ENCODE measurements at places on chromosomes 7 and 10.

GRCh38 chr7:260441-261281, 29.3 kb upstream of the FOXL3 start:
- no peak for DNase-seq

DNA sequence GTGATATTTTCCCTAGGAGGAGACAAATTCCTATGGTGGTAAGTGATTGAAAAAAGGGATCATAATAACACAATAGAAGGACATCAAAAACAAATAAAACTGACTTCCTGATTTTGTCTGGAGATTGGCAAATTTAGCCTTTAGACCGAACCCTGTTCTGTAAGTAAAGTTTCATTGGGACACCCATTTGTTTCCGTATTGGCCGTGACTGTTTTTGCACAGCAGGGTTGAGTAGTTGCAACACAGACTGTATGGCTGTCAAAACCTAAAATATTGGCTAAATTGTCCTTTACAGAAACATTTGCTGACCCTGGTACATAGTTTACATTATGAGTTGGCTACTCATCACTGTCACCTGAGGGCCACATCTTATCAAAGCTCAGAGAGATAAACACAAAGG, 168.6 kb downstream of the PRKCQ start:
- DNase-seq: no peak

DNA sequence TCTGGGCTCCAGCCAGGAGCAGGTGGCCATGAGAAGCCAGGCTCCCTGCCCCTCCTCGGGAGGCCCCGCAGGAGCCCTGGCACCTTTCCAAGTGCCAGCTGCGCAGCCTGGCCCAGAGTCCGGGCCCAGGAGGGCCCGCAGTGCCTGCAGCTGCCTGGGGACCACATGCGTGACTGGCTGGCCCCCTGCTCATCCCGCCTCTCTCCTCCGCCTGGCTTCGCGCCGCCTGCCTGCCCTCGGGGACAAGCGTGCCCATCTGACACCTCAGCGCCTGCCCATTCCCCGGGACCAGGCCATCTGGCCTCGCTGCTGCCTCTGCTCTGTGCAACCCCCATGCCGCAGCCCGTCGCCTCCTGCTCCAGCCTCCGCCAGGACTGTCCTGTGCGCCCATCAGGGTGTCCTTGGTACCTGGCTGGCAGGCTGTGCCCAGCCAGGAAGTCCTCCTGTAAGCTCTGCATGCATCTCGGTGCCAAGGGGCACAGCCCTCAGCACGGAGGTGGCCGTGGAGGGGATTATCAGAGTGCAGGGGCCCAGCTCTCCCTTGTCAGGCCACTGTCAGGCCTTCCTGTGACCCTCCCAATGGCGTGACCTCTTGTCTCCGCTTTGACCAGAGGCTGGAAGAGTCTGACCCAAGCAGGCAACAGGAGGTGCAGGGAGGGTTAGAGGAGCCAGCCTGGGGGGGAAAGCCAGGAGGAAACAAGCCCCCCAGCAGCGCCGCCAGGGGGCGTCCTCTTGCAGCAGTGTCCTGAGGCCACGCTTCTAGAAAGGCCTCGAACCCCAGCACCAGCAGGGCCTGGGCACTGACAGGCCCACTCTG, 50.5 kb downstream of the TMEM209 start:
- DNase-seq: no peak

- DNase-seq: no peak
Measured at GRCh38 chr10:115909962-115910731, 362.9 kb downstream of the GFRA1 start.

DNA sequence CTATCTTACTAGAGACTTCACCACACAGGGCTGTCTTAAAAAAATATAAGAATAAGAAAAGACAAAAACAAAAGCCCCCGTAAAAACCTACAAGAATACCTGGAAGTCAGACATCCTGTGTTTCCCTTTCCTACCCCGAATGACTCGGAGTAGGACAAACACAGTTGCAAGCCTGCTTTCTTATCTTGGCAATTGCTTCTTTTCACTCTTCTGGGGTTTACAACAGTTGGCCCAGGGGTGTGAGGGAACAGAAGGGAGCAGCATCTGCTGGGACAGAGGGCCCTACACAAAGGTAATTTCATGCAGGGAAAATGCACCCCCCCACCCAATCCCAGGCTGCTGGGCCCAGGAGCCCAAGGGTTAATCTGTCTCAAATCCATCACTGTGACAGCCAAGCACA, 220.6 kb downstream of the ARHGAP12 start:
- no peak for DNase-seq

- no peak for DNase-seq
Measured at GRCh38 chr10:12631787-12632562, 282.6 kb downstream of the CAMK1D start.

- no peak for DNase-seq
Measured at GRCh38 chr10:102096449-102096848, 23.7 kb downstream of the LDB1 start.

- peak; percentile 73 for DNase-seq
Measured at GRCh38 chr10:93762979-93763391, 5.2 kb downstream of the LGI1 start.

DNA sequence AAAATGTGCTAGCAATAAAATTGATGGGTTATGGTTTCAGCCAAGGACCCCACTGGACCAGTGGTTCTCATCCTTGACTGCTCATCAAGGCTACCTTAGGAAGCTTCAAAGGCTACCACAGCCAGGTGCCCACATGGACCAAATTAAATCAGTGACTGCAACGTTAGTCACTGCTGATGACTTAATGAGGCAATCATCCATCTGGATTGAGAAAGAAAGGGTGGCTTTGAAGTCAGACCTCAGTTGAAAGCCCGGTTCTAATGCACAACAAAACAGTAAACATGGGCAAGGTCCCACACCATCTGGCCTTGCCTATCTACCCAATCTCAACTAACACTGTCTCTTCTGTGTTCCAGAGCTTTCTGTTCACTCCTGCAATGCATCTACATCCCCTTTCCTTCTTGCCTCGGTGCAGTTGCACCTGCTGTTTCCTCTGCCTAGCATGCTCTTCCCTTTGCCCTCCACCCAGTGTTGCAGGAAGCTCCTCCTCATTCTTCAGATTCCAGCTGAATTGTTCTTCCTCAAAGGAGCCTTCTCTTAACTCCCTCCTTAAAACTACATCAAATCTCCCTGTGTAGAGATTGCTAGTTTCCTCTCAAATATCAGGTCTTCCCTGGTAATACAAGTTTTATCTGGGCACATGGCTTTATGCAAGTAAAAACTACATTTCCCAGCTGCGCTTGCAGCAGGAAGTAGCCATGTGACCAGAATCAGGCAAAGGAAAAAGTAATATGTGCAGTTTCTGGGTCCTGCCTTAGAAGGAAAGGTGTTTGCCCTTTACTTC, 10.3 kb upstream of the KCNK18 start:
- DNase-seq: no peak

Measured in GM12865 (cell line).